ENCODE measurements at places on chromosomes 12 and 14.

DNA sequence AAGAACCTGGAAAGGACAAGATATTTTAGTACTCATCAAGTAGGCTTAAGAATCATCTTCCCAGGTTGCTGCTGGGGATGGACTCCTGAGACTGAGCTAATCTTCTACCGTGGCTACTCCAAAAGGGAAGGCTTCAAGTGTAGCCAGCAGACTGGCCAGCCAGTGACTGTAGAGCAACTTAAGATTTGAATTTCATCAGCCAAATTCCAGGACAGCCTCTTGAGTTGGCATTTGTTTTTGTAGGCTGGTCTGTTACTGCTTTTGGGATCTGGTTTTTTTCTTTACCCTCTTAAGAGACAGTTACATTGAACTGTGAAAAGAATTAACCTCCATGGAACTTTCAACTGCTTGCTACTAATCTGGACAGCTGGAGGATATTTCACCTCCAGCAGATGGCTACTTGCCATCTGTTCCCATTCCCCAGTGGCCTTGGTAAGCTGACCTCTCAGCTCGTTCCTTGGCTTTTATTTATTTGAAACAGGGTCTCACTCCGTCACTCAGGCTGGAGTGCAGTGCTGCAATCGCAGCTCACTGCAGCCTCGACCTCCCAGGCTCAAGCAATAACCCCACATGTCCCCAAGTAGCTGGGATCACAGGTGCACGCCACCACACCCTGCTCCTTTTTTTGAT lies 20.7 kb downstream of the VTI1B start:
- no peak for DNase-seq

DNA sequence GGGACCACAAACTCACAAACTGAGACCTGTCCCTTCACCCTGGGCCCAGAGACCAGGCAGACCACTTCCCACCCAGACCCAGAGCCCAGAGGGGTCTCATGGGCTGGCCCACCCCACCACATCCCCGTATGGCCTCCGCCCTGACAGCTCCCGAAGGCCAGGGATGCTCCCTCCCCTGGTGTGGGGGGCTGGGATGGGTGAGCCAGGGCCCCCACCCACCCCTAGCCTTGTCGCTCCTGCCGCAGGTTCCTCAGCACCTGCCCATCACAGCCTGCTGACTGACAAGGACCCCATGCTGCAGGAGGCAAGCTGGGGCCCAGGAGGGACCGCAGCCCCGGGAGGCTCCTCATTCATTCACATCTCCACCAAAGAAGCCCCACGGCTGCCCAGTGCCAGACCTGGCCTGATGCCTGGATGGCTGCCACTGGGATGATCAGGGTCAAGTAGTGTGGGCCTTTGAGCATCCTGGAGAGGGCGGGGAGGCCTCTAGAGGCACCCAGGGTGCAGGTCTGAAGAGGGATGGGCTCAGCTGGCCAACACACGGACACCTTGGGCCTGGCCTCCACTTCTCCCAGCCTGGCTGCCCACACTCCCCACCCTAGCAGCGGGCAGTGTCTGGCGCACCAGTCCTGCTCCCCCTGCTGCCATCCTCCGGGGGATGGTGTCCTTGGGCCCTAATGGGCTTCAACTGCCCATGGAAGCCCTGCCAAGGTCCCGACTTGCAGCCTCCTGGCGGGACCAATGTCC lies 24.7 kb upstream of the GPR132 start:
- no peak for DNase-seq

DNA sequence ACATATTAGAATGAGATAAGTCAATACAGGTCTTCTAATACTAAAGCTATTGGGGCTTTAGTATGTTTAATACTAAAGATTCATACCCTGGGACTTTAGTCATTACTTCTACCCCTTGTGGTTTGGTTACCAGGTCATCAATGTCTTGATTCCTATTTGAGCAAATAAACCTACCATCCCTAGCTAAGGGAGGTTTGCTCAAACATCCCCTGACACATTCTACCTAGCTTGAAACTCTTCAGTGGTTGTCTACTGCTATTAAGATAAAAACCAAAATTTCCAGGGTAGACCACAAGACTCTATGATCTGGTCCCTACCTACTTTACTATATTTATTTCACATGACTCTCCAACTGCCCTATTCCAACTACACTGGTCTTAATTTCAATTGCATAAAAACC lies 7.3 kb upstream of the C2CD5 start:
- no peak for DNase-seq

- no peak for DNase-seq
Observed at GRCh38 chr14:79712302-79712950, 498.9 kb downstream of the DIO2 start.

DNA sequence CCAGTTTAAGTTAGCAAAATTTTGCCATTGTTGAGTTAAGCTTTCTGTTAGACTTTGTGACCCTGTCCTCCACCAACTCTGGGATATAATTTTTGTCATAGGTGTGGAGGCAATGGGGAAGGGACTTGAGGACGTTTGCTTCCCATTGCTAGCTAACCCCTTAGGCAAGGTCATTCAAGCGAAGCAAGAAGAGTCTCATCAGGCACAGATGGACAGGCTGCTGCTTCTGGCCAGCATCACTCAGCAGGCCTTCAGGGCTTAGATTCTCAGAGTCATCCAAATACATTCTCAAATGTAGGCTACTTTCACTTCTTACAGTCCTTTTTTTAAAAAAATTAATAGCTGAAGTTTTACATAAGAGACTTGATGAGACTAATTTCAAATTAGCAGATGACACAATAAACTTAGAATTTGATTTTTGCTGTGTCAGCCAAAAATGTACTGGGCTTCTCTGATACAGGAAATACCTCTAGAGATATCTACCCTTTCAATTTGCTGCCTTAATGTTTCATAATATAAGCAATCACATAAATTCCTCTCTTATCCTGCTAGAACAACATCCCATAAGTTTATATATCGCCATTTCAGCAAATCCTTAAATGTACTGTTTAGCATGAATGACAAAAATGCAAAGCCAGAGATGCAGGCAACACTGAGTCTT lies 875.2 kb downstream of the FLRT2 start:
- no peak for DNase-seq

DNA sequence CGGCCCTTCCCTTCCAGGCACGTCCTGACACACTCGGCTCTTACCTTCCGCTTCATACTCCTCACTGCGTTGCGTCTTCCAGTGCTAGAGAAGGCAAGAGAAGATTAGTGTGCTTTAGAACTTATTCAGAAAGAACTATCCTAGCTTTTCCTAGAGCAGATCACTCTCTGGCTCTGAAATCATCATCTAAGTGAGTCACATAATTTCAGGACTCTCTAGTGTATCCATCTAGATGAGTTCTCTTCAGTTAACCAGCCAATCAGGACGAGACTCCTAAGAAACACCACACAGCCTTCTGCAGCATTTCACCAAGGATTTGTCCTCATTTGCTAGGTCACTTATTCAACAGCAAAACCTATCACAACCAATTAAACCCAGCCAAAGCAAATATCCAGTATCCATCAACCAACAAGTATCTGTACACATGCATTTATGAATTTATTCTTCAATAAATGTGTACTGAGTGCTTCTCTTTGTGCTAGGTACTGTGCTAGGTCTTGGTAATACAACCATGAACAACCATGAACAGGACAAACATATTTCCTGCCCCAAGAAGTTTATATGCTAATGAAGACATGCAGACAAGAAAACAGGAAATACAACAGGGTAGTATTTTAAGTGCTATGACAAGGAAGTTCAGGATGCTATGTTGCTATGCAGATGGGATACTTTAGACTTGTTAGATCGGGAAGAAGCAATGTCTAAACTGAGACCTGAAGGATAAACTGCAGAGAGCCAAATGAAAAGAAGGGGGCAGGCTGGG lies 52.1 kb downstream of the NIN start:
- no peak for DNase-seq

- DNase-seq = peak; percentile 10
Observed at GRCh38 chr14:56474419-56475022, 105.1 kb upstream of the TMEM260 start.

GRCh38 chr12:44058366-44058765 lies 222.5 kb downstream of the TMEM117 start:
- no peak for DNase-seq

DNA sequence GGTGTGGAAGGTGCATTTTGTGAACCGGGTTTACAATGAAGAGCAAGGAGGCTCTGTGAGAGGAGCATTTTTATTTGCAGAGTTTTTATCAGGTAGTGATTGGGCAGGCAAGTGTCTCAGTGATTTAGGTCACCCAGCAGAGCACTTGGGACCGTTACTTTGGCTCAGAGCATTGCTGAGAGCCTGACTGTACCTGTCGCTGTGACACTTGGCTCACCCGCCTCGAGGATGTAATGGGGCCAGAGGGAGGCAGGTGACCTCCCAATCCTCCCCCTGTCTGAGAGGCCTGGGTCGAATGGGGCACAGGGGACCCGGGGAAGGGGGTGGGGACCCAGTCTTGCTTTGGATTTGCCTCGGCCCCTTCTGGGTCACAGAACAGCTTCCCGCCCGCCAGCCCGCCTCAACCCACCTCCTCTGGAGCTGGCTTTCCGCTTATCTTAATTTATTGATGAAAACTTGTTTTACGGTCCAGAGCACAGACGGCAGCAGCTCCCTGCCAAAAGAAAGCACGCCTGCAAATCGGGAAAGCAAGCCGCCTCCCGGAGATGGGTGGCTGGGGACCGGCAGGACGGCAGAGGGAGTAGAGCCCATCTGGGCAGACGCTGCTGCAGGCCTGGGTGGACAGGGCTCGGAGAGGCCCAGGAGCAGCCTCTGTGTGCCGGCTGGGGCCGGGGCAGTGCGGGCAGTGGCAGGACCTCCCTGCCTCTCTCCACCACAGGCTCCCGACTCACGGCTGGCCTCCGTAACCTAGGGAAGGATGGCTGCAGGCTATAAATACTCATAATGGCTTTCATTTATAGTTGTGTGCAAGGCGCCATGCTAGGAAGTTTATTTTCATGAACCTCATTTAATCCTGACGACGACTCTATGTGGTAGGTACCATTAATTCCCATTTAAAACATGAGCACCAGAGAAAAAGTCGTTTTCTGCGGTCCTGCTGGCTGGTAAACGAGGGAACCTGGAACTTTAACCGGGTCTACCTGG lies 187.1 kb downstream of the TSPAN9 start:
- no peak for DNase-seq

- DNase-seq = no peak
Observed at GRCh38 chr14:55416866-55417265, 5.2 kb upstream of the ATG14 start.

DNA sequence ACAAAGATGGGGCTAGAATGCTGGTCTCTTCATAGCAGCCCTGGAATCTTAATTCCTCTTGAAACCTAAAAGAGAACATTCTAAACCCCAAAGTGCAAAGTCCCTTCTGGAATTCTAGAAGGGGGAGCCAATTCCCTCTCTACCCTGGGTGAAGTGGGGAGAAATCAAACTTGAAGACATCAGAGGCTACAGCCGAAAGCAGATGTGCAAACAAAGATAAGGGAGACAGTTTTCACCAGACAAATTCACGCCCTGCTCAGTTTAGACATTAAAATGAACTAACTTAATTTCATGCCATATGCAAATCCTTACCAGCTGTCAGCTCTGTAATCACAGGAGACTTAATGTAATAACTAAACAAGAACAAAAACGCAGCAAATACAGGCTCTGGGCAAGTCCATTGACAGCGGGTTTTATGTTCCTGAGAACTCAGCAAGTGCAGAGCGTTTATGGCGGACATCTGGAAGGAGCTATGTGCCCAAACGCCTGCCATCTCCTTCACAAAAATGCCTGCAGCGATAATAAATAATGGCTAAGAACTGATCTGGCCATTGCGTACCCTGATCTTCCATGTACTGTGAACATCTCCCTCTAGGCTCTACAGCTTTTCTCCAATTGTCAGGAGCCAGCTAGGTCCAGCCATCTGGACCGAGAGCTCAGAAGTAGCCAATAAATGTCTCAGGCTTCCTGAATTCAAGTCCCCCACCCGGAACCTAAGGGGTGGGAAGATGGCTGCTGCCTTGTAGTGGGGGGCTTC lies 19.1 kb upstream of the FICD start:
- DNase-seq = no peak

DNA sequence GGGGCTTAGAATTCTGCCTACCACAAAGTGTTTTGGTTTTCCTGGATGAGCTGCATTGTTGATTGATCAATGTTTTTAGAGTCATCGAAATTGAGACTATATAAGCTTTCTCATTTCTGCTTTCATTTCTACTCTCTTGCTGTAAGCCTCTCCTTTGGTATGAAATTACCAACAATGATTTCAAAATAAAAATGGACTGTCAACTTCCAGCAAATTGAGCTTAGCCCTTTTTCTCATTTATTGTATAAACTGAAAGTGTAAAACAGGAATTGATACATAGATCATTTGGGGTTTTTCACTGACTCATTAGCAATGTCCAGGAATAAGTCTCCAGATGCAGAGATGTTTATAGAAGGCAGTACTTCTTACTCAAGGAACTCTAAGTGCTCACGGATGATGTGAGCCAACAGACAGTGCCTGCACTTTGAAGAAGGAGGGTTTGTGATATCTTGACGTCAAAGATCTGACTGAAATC lies 20.0 kb upstream of the PCNX1 start:
- DNase-seq = no peak

DNA sequence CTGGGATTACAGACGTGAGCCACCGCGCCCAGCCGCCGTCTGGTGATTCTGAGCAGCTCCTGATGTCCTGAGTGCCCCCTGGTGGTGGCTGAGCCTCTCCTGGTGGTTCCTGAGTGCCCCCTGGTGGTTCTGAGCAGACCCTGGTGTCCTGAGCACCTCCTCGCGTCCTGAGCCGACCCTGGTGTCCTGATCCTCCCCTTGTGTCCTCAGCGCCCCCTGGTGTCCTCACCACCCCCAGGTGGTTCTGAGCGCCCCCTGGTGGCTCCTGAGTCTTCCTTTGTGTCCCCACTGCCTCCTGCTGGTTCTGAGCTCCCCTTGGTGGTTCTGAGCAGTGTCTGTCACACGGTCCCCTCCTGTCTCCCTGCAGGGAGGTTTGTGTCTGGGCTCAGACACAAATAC lies 1304.9 kb downstream of the TMEM121 start:
- no peak for DNase-seq

DNA sequence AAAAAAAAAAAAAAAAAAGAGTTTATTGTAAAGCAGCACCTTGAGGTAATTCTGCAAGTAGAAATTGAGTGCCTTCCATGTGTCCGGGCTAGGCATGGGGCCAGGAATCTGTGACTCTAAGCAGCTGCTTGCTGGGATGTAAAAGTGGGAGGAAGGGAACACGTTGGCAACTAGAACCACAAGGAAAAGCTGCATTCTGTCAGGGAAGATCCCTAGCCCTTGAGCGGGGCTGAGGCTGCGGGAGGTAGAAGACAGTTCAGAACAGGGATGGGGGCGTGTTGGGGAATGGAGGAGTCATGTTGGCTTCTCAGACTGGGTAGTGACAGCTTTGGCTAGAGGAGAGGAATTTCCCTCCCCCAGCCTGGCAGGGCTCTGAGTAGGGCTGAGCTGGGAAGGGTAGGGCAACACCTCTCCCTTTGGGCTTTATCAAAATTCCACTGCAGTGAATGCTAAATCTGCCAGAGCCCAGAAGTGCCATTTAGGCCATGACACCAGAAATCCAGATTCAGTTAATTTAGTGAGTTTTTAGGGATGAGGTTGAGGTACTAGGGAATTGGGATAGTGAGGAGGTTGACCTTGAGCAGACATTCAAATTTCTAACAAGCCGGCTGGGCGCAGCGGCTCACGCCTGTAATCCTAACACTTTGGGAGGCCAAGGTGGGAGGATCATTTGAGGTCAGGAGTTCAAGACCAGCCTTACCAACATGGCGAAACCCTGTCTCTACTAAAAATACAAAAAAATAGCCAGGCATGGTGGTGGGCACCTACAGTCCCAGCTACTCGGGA lies 3.4 kb upstream of the TRAFD1 start:
- no peak for DNase-seq

- peak; percentile 70 for DNase-seq
Observed at GRCh38 chr12:102484428-102484958, 4.1 kb upstream of the IGF1 start.

GRCh38 chr12:121581686-121582429 lies 1.0 kb upstream of the KDM2B start:
- no peak for DNase-seq

Data from trophoblast cell (in vitro differentiated cells and primary cell).